Bronchial epithelial cell (primary cell): ENCODE measurements at places on chromosomes 2 and 18. TPM values are rescaled to one million over a fixed set of nuclear protein-coding genes. Genes with fewer than 3 reads are reported as not detected.
A peak's percentile ranks its signal among the peaks of the same experiment; 100 is the strongest.

- no peak for DNase-seq
Measured at GRCh38 chr2:177383935-177384334, 8.6 kb upstream of the AGPS start.

GRCh38 chr18:59229701-59230443 lies 9.9 kb downstream of the GRP start:
- no peak for DNase-seq

GRCh38 chr2:164335128-164335527 lies 286.2 kb downstream of the GRB14 start:
- DNase-seq, result no peak

- no peak for DNase-seq
Measured at GRCh38 chr18:49876536-49876935, 63.2 kb upstream of the ACAA2 start.

DNA sequence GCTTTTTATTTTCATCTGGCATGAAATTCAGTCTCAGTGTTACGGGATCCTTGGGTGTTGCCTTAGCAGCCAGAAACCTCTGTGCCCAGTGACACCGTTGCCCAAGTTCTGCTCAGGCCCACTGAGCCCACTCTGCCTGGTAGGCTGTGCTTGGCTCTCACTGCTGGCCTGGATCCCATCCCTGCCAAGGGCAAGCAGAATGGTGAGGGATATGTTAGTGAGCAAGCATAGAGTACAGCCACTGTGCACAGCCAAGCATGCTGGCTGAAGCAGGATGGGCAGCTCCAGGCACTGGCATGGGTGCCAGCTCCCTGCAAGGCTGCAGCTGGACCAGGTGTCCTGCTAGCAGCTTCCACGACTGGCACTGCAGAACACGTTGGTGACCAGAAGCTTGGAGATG lies 194.7 kb upstream of the TFPI start:
- no peak for DNase-seq

- no peak for DNase-seq
Measured at GRCh38 chr2:212667751-212668316, 129.2 kb upstream of the ERBB4 start.

The ESPNL gene
- under 0.01 TPM in 1 of 2 replicates, not detected in the other for total RNA-seq

- DNase-seq, result no peak
Measured at GRCh38 chr18:48937869-48938750, 12.7 kb downstream of the SMAD7 start.

GRCh38 chr2:198638577-198638976 lies 819.2 kb downstream of the SATB2 start:
- DNase-seq, result no peak

DNA sequence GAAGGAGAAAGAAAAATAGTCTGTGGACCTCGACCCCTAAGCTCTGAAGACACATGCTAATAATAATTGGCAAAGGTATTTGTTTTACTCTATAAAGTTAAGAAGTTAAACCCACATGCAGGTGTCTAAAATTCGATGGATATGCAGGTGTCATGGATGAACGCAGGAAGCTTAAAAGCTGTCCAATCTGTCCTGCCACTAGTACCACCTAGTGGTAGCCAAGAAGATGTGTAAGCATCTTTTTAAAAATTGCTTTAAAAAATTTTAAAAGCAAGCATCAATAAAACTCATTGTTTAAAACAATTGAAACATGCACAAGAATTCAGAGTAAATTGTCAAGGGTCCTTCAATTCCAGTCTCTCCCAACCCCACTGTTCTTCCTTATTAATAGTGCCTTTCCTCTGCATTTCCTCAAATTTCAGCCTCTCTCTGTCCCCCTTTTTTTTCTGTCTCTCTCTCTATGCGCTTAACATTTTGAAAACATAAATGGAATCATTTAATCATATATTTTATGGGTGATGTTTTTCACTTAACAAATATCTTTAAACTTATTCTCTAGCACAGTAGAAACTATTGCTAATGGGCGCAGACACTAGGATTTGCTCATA lies 30.6 kb upstream of the PPP3R1 start:
- DNase-seq, result peak; percentile 45

The GNLY gene
- total RNA-seq, result not detected in 2 replicates

- DNase-seq, result peak; percentile 63
Measured at GRCh38 chr2:156999661-157000060, 257.8 kb upstream of the GALNT5 start.

The INPP5D gene
- total RNA-seq, result 24.1 and 26.6 TPM in 2 replicates

The ADNP2 gene
- total RNA-seq, result 19.3 and 21.6 TPM in 2 replicates

The KCNG3 gene
- total RNA-seq, result under 0.01 TPM in 1 of 2 replicates, not detected in the other

- peak; percentile 62 for DNase-seq
Measured at GRCh38 chr2:42169100-42169873, at the start of gene EML4. EML4 (plus strand) TSS chr2:42169353; CDS start chr2:42169612, 259 bp downstream.

The CLEC4F gene
- not detected in 2 replicates for total RNA-seq

DNA sequence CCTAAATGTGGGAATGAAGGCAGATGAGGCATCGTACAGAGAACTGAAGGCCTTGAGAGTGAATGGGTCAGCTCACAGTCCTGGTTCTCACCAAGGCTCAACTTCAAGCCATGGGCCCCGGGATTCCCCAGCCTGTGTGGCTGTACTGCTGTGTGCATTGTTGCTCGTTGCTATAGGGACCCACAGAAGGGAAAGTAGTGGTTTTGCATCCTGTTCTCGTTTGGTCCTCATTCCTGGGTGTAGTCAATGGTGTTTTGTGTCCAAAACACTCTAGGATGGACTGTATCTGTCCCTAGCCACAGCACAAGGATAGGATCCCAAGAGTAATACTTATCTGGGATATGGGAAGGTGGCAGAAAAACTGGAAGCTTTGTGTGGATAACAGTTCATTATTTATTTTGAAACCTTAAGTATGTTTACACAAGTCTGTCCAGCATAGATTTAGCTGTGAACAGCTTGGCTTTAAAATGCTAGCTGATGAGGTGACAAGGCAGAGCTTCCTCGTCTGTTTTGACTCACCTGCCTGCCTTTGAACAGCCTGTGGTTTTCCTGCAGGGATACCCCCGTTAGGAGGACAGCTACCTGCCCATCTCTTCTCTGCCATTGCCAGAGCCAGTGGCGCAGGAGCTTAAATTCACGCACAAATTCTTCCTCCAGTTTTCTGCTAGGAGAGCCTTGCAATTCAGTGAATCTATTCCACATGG lies 85.0 kb downstream of the WDSUB1 start:
- DNase-seq, result no peak

- no peak for DNase-seq
Measured at GRCh38 chr2:136281281-136282114, 163.5 kb upstream of the CXCR4 start.

DNA sequence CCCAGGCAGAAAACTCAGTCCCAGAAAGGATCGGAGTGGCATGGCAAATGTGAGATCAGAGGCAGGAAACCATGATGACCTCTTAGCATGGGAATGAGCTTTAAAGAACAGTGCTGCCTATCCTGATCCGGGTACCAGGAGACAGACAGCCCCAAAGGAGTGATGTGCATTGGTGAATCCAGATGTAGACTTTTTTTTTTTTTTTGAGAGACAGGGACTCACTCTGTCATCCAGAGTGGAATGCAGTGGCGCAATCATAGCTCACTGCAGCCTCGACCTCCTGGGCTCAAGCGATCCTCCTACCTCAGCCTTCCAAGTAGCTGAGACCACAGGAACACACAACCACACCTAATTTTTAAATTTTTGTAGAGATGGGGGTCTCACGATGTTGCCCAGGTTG lies 122.7 kb downstream of the VAPA start:
- peak; percentile 15 for DNase-seq

DNA sequence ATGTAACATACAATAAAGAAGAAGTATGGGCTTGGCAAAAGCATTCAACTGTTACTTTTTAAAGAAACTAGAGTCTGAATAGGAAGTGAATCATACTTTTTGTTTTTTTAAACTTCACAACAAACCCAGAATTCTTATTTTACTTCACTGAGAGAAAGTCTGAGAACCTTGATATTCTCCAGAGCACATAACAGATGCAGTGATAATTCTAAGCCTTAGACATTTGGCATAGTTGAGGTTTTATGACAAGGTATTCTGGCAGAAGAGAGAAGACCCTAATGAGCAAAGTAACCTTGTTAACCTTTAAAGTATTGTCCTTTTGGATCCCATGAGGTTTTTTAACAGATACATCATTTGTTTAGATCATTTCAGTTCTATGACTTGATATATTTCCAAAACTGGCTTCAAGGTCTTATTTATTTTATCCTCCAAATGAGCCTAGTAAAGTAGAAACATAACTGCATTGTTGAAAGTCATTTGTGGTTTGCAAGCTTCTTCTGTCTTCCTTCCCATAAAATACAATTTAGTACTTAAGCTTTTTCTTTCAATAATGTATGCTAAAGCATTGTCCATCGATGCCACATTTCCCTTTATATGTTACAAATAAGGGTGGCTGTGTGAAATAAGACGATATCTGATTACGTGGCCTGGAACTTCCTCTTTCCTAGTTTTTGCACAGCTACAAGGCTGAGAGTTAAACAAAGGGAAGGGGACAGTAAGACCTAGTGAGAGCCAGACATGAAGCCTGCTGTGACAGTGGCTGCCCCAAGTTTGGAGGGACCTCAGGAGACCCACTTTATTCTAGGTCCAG lies 86.1 kb upstream of the ITPRID2 start:
- no peak for DNase-seq

The FOXI3 gene
- under 0.01 TPM in 1 of 2 replicates, not detected in the other for total RNA-seq

DNA sequence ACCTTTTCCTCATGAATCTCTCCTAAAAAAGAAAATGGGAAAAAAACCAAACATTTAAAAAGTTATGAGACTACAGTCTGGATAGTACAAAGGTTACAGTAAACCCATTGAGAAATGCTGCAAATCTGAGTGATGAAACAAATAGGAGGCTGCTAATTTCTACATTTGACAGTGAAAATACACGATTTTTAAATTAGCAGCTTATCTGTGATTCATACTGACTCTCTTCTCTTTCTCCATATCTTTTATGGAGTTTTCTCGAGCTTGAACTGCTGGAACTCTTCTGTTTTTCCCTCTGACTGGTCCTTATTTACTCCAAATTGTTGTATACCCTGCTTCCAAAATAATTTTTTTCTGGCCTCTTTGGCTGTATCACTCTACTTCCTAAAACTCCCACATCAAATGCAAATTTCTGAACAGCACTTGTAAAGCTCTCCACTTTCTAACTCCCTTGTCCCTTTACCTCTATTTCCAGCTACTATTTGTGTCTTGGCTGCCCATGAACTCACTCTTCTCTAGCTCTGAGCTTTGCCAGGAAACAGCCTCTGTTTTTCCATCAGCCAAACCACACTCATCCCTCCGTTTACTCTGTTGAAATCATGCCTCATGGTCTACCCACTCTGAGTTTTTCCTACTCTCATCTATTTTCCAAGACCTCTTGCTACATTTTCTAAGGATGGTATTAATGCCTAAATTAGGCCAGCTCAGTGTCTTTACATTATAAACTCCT lies 73.7 kb downstream of the RBMS1 start:
- no peak for DNase-seq

DNA sequence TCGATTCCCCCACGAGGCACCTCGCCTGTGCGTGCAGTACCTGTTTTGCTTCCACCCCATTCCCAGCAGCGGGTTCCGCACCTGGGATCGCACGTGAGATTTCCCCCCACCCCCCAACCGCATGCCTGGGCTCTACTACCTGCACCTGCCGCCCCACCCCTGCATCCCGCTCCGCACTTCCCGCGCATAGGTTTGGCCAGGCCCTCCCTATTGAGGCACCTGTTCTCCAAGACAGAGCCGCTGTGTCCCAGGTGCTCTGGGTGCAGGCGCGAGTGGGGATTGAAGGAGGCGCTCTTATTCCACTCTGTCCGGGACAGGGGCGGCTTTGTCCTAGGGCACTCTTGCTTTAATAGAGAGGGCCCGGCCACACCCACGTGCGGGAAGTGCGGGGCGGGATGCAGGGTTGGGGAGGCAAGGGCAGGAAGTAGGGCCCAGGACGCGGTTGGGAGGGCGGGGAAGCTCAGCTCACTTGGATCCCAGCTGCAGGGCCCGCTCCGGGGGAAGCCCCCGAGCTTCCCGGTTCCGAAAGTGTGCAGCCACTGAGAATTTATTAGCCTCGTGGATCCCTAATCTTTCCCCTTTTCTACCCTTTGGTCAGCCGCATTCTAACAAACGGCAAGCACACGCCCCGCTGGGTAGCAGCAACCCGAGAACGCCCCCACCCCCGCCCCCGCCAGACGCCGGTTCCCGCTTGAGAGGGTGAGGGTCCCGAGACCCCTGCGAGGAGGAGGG lies 670 bp upstream of the MOCOS start:
- DNase-seq, result no peak

The YIPF4 gene
- total RNA-seq, result 21.9 and 27.7 TPM in 2 replicates

DNA sequence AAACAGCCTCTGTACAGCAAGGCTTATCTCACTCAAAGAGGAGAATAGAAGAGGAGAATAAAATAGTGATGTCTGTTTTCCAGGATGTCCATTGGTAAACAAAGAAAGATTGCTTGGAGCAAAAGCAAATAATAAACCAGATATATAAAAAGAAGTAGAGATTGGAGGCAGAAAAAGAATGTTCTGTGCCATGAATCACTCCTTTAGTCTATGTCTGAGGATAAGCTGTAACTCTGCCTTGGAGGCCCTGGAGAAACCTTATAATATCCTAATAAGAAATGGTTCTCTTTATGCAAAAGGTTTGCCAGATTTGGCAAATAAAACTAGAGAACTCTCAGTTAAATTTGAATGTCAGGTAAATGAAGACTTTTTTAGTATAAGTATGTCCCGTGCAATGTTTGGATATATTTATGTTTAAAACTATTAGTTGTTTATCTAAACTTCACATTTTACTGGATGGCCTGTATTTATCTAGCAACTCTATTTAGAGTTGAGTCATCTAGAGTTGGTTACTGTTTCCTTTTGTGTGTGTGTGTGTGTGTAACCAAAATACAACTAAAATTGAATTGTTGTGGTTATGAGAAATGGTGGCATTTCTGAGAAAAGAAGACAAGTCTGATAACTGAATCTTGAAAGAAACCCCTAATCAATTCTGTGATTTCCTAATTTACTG lies 510.3 kb upstream of the SETBP1 start:
- no peak for DNase-seq

- DNase-seq, result no peak
Measured at GRCh38 chr2:16614314-16614860, 51.2 kb downstream of the CYRIA start.

DNA sequence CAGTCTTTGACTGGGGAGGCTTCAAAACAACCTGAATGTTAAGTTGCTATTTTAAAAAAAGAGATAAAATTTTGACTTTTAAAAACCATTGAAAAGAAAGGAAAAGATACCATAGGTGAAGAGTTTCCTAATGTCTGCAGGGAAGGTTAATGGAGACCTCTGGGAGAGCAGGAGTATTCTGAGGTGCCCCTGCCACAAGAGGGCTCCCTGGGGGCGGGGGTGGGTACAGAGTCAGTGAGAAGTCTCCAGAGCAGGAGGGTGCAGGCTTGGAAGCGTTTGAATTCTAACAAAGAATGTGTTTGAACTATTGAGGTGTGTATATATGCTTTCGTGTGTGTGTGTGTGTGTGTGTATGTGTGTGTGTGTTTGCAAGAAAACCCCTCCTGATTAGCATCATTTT lies 46.7 kb upstream of the ST6GAL2 start:
- DNase-seq, result no peak

The CXCR1 gene
- total RNA-seq, result not detected in 2 replicates

- no peak for DNase-seq
Measured at GRCh38 chr2:224211791-224212190, 172.7 kb upstream of the SERPINE2 start.
